ENCODE measurements at places on chromosomes 7 and 10.

DNA sequence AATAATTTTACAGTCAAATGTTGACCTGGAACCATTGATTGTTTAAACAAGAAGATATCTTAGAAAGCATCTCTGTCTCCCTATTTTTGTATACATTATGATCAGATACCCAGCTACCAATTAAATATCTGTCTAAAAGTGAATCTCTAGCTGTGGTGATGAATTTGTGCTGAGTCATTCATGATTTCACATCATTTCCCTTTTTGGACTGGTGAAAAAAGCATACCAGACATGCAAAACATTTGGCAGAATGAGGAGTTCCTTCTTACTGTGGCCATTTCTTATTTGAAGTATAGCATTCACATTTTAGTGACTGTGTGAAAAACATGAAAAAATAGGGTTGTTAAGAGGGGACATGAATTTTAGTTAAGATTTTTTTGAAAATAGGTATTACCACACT is 98.0 kb upstream of the GATA3 start:
- no peak for DNase-seq

GRCh38 chr7:9502269-9502668 is 1068.9 kb downstream of the NXPH1 start:
- no peak for DNase-seq

GRCh38 chr10:96840841-96841518 is 8.9 kb downstream of the LCOR start:
- DNase-seq = no peak

DNA sequence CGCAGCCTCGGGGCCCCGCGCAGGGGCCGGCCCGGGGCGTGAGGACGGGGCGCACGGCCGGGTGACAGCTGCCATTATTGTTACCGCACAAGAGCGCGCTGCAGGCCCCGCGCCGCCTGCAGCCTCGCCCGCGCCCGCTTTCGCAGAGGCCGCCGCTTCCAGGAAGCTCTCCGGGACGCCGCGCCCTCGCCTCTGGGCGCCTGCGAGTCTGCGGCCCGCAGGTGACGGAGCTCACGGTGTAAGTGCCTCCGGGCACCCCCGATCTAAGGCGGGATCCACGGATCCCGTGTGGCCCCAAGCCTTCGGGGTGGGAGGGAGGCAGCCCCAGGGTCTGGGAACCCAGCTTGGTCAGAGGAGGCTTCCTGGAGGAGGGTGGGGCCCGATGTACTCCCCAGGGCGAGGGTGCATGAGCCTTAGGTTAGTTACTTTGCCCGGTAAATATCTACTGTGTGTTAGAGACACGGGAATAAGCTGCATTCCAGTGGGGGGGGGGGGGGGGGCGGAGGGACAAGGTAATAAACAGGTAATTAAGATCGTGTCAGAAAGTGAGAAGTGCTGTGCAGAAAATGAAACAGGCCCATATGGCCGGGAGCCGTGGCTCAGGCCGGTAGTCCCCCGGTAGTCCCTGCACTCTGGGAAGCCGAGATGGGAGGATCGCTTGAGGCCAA is 638 bp downstream of the IQCE start:
- DNase-seq = peak; percentile 56

DNA sequence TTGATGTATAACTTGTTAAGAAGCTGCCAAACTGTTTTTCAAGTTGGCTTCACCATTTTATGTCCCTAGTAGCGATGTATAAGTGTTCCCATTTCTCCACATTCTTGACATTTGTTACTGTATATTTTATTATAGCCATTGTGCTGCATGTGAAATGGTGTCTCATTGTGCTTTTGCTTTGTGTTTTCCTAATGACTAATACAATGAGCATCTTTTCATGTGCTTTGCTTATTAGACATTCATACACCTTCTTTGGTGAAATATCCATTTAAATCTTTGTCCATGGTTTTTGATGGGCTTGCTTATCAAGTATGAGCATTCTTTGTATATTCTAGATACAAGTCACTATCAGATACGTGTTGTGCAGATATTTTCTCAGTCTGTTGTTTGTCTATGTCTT is 203.0 kb downstream of the CCSER2 start:
- no peak for DNase-seq

DNA sequence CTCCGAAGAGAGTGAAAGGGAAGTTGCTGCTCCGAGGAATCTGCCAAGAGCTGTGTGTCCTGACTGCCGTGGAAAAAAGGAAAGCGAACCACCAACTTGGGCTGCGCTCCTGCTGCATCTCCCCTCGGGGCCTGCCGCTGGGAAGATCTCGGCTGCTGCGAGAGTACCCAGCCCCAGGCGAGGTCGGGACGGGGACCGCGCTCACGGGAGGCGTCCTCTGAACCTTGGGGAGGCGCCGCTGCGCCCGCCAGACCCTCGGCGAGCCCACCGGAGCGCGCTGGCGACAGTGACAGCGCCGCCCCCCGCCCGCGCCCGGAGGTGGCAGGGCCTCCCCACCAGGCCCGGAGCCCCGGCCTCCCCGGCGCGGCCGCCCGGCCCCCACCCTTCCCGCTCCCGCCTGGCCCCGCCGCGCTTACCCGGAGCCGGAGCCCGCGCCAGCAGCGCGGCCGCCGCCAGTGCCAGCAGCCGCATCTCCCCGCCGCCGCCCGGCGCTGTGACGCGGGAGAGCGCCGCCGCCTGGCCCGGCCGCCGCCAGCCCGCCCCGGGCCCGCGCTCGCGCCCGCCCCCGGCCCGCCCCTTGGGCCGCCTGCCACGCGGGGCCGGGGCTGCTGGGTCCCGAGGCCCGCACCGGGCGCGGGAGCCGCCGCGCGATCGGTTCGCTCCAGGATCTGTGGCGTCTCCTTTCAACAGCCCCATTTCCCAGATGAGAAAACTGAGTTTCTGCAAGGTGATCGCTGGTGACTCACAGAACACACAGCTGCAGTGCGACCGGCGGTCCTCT is at the start of gene VSTM4:
Gene VSTM4, minus strand, starts transcription at position 508 of the 781 bp plus-strand sequence. Its CDS starts 37 bp downstream, at position 471.
- peak; percentile 4 for DNase-seq

GRCh38 chr7:36217211-36217960 is 64.3 kb downstream of the EEPD1 start:
- DNase-seq = no peak

GRCh38 chr7:73569042-73569608 is 9.3 kb downstream of the TBL2 start:
- no peak for DNase-seq

DNA sequence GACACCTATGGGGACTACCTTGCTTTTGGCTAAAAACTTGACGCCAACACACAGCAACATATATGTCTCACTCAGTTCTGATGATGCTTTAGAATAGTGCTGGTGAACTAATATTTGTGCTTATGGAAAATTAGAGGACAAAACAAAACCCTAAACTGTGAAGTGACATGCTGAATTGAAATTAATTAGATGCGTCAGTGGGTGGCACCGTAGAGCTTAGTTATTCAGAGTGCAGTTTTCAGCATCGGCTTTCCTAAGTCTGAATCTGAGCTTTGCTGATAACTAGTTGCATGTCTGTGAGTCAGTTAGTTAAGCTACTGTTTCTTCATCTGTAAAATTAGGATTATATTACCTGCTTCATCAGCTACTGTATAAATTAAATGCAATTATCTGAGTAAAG is 245.0 kb upstream of the SORCS1 start:
- DNase-seq = no peak

GRCh38 chr10:1569208-1569607 is 168.1 kb downstream of the ADARB2 start:
- no peak for DNase-seq

DNA sequence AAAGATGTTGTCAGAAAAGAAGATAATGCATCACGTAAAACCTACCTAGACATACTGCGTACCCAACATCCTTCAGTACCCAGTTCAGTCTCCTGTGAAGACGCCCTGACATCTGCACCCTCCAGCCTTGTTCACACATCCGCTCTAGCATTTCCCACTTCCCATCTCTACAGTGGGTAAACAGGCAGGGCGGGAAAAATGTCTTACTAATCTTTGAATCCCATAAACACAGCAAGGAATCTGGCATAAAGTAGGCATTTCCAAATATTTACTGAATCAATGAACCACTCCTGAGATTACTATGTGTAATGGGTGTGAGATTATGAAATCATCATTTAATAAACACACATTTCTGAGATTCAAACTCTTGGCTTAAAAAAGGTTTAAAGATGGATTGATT is 132.8 kb downstream of the GLI3 start:
- DNase-seq = no peak

DNA sequence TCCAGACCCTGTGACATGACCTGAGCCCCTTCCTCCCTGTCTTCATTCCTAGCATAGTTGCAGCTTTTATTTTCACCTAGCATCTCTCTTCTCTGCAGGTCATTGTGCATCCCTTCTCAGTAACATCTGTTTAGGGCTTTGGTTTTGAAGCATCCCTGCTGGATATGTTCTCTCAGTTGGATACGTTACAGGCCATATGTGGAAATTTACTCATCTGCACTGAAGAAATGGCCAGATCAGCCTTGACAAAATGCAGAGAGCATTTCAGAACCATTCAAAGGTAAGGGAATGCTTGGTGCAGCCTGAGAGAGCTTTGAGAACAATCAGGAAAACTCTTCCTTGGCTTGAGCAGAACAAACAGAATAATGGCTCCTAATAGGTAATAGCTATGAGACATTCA is 647.0 kb downstream of the KCNMA1 start:
- no peak for DNase-seq

- DNase-seq = no peak
Measured at GRCh38 chr7:31957090-31957720, 113.0 kb downstream of the PDE1C start.

DNA sequence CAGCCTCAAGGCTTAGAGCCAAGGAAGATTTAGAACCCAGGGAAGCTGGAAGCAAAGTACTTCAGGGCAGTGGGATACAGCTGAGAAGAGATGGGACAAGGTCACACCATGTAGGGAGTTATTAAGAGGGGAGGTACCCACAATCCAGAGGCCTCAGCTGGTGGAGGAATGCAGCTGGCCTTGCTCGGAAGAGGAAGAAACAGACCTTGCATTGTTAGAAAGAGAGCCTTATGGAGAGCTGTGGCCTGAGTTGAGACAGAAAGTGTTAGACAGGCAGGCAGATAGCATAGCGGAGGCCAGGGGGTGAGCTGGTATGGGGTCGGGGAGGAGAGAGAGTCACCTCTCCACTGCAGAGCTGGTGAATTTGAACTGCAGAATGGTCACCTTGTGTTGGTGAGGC is 173.1 kb downstream of the JCAD start:
- no peak for DNase-seq

DNA sequence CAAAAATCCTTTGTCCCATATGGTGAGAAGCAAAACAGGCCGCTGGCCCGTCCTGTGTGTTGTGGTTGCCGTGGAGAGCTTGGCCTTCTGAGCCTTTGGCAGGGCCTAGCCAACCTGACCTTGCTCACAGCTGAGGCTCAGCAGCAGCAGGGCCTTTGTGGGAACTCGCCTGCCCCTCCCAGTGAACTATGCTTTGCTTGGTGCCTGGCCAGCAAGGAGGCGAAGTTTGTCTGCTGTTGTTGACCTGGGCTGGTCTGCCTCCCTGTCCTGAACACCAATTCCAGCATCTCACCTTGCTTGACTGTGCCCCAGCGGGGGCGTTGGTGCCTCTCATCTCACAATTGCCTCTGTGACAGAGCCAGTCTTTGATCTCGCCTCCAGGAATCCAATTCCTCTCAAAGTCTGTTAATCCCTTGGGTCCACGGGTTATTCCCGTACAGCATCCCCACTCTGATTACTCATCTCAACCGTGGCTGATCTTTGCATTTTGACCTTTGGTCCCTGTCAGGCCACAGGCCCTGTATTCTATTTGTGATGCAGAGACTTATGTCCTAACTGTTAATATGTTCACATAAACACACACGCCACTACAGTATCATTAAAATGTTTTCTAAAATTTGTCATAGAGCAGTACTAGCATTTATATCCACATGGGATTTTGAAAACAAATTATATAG is 22.6 kb downstream of the EPDR1 start:
- DNase-seq = no peak

- DNase-seq = no peak
Measured at GRCh38 chr7:120052884-120053382, 220.0 kb upstream of the KCND2 start.

- peak; percentile 25 for DNase-seq
Measured at GRCh38 chr7:106947244-106947728, 82.2 kb downstream of the PIK3CG start.

DNA sequence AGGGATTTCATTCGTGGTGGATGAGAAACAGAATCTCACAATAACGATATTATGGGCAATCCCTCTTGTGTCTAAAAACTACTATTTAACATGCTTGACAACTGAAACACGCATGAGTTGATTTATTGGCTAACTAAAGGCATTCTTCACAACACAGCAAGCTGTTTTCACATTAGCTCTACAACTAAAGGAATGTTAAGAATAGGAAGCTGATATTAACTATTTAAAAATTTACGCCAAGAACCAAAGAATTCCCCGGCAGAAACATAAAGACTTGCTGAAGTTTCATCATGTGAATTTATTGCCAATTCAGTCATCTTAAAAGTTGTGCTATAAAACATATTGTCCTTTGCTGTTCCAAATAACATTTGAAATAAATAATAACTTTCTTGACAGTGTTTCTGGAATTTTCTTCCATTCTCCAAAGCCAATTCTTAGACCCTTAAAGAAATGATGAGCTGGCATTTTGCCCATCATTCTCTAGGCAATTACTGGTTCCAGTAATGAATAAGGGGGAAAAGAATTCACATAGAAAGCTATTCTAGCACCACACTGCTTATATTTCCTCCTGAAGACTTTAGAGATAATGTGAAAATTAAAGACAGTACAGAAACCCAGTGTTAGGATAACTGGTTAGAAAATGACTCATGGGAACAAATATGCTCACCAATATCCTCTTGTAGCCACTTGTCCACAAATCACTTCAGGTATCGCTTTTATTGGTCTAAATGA is 233.1 kb downstream of the PARD3 start:
- no peak for DNase-seq

GRCh38 chr7:1245524-1246050 is 12.9 kb downstream of the UNCX start:
- no peak for DNase-seq

DNA sequence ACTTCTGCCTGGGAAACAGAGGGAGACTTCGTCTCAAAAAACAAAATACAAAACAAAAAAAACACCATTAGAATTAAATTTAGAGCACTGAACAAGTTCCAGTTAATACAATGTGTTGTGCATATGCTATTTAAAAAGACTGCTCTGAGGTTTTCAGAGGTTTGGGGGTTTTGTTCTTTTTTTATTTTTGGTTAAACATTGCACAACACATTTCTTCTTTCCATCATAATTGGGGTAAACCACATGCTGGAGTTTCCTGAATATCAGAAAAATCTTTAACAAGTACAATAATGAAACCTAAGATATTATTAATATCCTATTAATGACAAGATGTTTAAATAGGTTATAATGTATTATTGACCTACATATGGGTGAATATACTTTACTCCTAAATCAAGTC is 26.3 kb downstream of the IGF2BP3 start:
- no peak for DNase-seq

GRCh38 chr7:132300599-132301277 is 275.5 kb downstream of the PLXNA4 start:
- DNase-seq = no peak

GRCh38 chr10:32349968-32350738 is 3.2 kb upstream of the EPC1 start:
- DNase-seq = no peak

GRCh38 chr10:126405239-126405775 is 17.0 kb upstream of the ADAM12 start:
- DNase-seq = no peak

- DNase-seq = no peak
Measured at GRCh38 chr10:43212043-43212721, 54.7 kb downstream of the RASGEF1A start.

Data from stimulated activated CD4-positive, alpha-beta T cell treated with anti-CD3 and anti-CD28 coated beads, Interleukin-2, amount 100 ng/mL, for 24 hours (primary cell).